ENCODE measurements at places on chromosomes 1 and 21.

DNA sequence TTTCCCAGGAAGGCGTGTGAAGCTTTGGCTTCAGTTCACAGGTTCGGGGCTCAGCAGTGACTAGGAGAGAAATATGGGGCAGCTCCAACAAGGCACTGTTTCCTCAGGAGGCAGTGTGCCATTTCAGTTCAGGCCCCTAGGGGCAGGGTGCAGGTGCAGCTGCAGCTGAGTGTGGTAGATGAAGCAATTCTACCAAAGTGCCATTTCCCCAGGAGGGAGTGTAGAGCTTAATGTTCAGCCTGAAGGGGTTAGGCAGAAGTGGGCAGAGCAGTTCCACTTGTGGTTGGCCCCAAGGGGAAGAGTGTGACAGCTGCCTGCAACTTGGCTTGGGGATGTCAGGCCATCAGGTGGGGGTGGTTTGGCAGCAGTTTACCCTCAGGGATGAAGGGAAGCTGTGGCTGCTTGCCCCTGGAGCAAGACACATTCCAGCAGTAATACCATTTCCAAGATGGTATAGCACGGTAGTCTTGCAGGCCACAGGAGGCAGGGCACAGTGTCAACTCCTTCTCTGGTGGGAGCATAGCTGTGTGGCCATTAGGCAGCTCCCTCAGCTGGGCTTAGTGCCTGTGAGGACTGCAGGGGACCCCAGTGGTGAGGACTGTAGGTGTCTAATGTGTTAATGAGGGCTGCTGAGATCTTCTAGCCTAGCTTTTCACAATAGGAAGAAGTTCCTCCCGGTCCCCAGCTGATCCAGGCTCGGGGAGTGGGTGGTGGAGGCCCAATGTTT lies 34.7 kb downstream of the RGSL1 start:
- DNase-seq, result no peak

- DNase-seq, result no peak
These were observed 448.0 kb downstream of the LRRIQ3 start for GRCh38 chr1:73749996-73750395.

- no peak for DNase-seq
These were observed 36.0 kb downstream of the AHDC1 start for GRCh38 chr1:27567971-27568299.

- DNase-seq, result no peak
These were observed 26.4 kb downstream of the KIF26B start for GRCh38 chr1:245181158-245181517.

DNA sequence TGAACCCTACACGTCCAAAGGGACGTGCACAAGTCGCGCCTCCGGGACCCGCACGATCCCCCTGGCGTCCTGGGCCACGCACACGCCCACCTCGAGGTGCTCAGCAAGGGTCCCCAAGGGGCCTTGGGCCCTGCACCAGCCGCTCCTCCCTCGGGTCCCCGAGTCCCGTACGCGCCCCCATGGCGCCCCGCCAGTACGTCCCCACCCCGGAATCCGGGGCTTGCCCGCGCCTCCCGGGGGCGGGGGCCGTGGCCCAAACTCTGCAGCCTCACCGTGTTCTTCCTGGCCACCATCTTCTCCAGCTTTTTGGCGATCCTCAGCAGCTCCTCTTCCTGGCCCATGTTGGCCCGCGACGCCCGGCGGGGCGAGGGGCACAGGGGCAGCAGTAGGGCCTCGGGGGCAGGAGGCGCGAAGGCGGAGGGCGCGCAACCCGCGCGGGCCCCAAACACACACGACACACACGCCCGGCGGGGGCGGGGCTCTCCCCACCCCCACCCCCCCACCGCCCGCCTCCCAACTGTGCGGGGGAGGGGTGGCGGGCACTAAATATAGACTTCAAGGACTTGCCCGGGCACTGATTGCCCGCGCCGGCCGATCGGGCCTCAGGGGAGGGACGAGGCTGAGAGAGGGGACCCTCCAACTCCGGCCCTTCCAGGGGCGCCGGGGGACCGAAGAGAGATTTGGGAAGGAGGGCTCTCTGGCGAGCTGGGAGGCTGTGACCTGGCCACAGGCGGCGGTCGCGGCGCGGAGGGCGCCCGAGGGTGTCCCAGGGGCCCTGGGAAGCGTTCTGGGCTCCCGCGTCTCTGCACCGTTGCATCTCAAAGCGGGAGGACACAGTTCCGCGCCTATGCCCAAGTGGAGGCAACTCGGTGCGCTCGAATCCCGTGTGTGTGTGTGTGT lies at the start of gene TCEA3:
TSS of gene TCEA3 (minus strand) at position 456 of the 900 bp plus-strand sequence. CDS start at position 341, 115 bp downstream.
- peak; percentile 13 for DNase-seq

DNA sequence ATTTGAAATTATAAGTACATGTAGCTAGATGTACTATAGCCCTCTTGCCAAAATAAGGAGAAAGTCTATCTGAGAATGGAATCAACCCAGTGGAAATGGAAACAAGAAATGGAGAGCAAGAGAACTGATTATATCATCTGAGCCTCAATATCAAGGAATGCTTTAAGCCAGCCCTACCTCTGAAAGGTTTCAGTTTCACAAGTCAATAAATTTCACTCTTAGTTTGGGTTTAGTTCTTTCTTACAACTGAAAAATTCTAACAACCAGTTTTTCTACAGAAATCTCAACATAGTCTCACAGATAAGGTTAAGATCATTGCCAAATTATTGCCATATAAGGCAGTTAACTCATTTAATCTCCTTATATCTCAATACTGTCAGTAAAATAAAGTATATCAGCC lies 80.0 kb downstream of the EPS15 start:
- DNase-seq, result no peak

- no peak for DNase-seq
These were observed 1.8 kb downstream of the KRTAP10-1 start for GRCh38 chr21:44537930-44538911.

DNA sequence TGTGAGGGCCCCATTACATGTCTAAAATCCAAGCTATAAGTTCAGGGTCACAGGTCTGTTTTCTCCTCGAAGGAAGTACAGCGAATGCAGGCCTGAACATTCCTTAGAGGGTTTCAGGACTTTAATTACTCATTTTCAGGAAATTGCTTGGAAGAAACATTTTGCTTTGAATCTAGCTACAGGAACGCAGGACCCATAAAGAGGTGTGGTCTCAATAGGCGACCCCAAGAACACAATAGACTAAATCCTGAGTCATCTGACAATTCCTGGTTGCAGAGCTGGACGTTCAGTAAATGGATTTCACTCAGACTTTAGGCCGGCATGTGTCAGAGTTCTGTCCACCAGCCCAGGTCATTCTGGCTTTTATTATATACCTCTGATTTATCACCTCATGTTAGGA lies 1.0 kb upstream of the ERG start:
- DNase-seq, result no peak

GRCh38 chr1:18578271-18578670 lies 52.4 kb upstream of the PAX7 start:
- DNase-seq, result no peak

DNA sequence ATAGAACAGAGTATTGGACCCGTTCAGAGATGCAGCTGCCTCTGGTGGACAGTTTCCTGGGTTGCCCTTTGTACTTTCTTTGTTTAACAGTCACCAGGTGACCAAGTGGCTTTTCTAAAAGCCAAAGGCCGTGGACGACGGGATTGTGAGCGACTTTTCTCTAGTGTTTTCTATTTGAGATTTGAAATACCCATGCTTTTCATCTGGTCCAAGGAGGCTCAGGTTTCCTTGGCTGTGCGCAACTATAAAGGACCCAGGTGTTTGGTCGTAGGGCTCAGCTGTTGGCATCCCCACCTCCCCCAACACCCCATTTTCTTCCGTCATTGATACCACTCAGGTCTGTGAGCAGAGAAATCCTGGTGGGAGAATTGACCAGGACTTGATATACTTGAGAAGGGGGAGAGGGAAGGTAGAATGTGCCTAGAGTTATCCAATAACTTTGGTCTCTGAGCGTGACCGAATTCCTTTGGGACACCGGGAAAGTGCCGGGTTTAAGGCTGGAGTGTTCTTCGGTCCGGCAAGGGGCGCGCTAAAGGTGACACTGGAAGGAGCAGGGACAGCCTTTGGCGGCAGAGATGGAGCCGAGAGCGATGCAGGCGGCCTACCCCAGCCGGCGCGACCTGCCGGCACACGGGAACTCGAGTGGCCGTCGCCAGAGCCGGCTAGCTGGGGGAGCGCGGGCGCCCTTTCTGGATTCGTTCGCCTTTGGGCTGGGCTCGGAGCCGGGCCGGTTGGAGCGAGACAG lies 83.4 kb upstream of the BMP8A start:
- DNase-seq, result no peak

GRCh38 chr1:1085911-1086841 lies 12.1 kb upstream of the RNF223 start:
- DNase-seq, result no peak

GRCh38 chr1:12504601-12505000 lies 113.4 kb downstream of the DHRS3 start:
- no peak for DNase-seq

- DNase-seq, result no peak
These were observed 231.5 kb downstream of the KCNT2 start for GRCh38 chr1:196376630-196377328.

GRCh38 chr1:39915499-39916129 lies 13.9 kb upstream of the MYCL start:
- DNase-seq, result no peak

- DNase-seq, result no peak
These were observed 121.0 kb upstream of the TSPAN2 start for GRCh38 chr1:115210302-115210711.

DNA sequence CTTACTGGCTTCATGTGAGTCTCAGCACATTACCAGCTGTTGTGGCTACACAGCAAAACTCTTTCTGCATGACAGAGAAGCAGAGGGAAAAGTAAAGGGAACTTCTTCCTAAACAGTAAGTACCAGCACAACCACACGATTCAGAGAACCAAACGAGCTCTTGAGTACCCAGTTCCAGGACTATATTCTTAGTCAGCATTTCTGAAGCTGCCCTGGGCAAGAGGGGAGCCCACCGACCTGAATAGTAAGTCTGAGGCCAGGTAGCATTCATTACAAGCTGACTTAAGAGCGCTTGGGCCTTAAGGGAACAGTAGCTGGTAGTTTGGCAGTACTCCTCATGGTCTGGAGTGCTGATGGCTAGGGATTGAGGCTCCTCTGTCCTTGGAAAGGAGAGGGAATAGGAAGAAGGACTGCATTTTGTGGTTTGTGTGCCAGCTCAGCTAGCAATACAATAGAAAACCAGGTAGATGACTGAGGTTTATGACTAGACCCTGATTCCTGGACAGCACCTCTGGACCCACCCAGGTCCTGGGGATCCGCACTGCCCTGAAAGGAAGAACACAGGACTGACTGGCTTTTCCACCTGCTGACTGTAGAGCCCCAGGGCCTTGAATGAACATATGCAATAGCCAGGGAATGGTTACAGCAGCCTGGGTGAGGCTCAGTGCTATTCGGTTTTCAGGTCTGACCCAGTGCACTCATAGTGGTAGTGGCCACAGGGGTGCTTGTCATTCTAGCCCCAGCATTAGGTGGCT lies 396.8 kb upstream of the PRMT6 start:
- no peak for DNase-seq

GRCh38 chr1:22208268-22208972 lies 65.5 kb upstream of the WNT4 start:
- DNase-seq, result no peak

Measured in stimulated activated naive CD4-positive, alpha-beta T cell treated with Interleukin-2 at 50 U/mL for 16 hours (primary cell).